Thoracic aorta (tissue), 2 donors: ENCODE measurements at places on chromosomes 6 and 20. TPM values are rescaled to one million over a fixed set of nuclear protein-coding genes. Genes with fewer than 3 reads are reported as not detected.

DNA sequence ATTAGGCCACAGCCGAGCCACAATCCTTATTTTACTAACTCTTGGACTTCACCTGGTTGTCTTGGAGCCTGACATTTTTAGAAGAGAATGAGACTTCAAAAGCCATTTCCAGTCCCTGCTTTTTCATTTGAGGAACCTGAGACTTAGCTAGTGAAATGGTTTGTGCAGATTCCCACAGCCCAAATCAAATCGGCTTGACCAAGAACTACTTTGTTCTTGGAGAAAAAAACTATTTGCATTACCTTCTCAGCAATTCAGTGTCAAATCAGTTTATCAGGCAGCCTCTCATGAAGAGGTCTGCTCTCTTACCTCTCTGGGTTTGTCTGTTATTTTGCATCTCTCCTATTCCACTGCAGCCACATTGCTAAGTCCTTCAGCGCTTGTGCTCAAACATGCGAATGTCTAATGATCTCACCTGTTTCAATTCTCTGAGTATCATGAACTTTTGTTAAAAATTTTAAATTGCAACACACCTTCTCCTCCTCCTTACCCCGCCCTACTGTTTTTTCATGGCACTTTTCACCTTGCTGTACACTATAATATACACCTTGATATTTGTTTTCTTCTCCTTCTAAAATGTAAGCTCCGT is 573 bp upstream of the IFNGR1 start:
- no peak for DNase-seq

DNA sequence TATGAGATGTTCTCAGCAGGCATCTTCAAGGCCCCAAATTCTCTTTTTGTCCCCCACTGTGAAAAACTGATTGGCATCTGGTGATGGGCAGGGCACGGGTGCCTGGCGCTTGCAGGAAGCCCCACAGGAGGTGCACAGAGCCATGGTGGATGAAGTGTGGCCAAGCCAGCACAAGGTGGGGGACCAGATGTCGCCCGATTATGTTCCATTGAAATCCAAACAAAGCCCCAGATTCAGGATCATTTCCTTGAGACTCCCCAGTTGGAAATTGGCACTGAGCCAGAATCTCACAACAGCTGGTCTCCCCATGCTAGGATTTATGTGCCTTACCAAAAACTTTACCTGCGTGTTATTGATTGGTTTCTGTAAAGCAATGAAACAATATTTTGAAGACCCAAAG is 186.1 kb downstream of the ADAT2 start:
- no peak for DNase-seq

- no peak for DNase-seq
These were observed 13.5 kb downstream of the EPB41L1 start for GRCh38 chr20:36167902-36168503.

DNA sequence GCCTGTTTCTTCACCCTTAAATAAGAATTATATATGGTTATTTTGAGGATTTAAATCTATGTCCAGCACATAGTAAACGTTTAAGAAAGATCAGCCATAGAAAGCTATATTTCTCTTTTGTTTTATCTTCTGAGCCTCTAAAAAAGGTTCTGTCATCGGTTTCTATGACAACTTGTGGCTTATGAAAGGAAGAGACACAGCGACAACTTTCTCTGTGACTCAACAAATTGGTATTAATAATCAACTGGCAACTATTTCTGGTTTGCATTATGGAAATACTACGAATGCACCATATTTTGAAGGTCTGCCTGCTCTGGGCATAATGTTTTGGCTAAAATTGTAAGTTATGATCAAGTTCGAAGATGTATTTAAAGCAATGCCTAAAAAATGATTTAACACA is 751.0 kb downstream of the CD109 start:
- no peak for DNase-seq

DNA sequence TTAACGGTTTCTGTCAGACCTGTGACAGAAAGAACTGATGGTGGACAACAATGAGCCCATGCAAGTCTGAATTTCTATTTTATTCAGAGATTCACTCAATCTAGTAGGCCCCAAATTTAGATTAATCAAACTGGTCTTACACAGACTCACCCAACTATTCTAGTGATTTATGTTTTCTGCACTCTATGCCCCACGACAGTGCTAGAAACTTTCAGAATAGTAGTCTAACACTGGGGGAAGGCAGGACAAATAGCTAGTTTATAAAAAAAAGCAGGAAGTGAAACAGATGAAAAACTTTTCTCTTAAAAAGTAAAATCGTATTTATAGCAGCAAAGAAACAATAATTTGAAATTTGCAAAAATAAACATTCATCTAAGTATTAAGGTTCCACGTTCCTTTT is 5.0 kb downstream of the TCP11 start:
- no peak for DNase-seq

DNA sequence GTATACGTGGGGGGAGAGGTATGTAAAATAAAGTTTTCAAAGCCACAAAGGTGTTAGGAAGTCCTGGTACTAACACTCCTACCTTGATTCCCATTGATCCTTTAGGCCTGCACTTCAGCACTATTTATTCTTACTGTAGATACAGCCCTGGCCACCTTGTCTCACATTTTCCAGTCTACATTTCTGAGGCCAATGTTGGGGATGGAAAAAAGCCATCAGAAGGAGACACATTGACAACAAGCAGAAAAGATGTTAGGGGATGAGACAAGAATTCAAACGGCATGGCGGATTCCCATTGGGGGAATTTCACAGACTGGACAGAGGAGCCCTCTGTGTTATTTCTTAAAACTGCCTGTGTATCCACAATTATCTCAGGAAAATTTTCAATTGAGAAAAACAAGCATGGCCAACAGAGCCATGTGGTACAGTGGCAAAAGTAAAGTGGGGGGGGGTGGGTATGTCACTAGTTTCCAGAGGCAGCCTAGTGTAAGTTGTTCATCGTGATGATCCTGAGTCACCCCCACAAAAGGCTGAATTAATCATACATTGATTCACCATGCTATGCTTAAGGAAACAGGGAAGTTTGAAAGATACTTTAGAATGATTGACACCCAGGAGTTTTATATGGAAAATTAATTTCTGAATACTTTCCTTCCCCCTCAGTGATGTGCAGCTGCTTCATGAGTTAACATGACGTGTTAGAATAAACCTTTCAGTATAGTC is 40.5 kb downstream of the RREB1 start:
- DNase-seq, result no peak

GRCh38 chr20:51220293-51220706 is 197.4 kb upstream of the KCNG1 start:
- DNase-seq, result no peak

DNA sequence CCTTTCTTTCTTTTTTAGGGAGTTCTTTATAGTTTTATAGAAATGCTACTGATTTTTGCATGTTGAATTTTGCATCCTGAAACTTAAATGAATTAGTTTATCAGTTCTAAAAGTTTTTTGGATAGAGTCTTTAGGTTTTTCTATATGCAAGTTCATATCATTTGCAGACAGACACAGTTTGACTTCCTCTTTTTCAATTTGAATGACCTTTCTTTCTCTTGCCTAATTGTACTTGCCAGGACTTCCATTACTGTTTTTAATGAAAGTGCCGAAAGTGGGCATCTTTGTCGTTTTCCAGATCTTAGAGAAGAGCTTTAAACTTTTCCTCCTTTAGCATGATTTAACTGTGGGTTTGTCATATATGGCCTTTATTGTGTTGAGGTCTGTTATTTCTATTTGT is 21.1 kb upstream of the EDN1 start:
- no peak for DNase-seq

IRAK1BP1 gene
- 1.6 TPM for total RNA-seq

UQCC2 gene
- 39.8 TPM for total RNA-seq

RNF114 gene
- total RNA-seq, result 128 TPM
